NCI-H2081 (cell line): ENCODE measurements at places on chromosomes 16 and 17.

DNA sequence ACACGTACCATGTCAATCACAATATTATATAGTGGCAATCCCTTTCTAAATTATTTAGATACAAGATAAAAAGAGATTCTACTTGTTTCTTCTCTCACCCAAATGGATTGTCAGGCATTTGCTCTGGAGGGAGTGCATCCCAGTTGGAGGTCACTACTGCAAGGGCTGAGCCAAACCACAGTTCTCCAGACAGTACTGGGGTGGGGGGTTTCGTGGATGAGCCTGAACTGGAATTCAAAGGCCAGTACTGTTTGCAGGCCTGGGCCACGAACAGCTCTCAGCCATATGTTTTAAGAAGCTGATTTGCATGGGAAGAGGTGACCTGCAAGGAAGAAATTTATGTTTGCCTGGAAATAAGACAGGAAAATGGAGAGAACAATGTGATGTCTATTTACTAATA lies 314.9 kb downstream of the PMP22 start:
- no peak for DNase-seq

- no peak for DNase-seq
Measured at GRCh38 chr16:59964232-59964924, 1230.3 kb upstream of the GOT2 start.

DNA sequence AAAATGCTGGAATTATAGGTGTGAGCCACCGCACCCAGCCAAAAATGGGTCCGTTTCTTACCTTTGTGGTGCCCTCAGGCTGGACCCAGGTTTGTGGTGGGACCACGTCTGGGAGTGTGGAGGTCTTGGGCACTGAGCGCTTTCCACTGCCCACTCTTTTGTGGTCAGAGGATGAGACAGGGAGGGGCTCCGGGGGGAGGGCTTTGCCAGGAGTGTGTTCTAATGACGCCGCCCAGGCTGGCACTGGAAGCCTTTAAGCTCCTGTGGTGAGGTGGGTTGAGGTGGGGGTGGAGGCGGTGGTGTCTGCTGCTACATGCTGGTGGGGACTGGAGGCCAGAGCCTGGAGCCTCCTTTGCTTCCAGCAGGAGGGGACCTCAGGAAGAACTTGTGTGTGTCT lies 12.8 kb upstream of the ADCY7 start:
- no peak for DNase-seq

DNA sequence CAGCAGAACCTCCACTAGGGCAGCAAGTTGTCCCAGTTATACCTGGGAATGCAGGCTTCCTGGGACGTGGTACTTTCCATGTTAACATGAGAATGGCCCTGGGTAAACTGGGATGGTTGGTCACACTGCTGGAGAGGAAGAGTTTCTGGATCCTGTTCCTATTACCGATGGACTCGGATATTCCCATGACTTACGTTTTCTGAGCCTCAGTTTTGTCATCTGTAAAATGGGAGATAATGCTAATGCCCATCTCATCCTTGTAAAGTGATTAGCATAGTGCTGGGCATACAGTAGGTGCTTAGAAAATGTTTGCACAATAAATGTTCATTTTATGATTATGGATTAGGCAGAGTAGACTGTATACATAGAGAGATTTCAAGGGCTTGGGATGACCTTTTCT lies 280.9 kb upstream of the EEF2KMT start:
- no peak for DNase-seq

- DNase-seq = peak; percentile 12
Measured at GRCh38 chr16:72560617-72561016, 388.7 kb upstream of the PMFBP1 start.

DNA sequence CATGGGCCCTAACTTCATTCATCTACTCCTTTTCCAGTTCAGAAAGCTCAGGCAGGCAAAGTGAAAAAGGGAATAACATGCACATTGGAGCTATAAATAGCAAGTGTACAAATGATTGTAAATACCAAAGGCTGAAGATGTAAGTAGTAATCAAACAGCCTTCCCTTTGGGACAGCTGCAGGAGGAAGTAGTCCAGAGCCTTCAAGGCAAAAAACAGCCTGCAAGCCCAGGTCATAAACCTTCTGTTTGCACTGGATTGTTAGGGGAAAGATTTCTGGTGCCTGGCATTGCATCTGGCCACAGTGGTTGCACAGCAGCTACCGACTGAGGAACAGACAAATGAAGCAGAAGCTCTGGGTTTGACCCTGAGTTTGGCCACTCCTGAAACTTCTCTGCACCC lies 98.6 kb upstream of the PMFBP1 start:
- no peak for DNase-seq
